ENCODE measurements at places on chromosomes 12 and 14.

- peaks cover 9% of the 10 kb centered on the region for H3K4me1 ChIP-seq
- H3K36me3 ChIP-seq, result peaks cover 77% of the 10 kb centered on the region
- H3K27ac ChIP-seq, result no peak overlapping the region
- DNase-seq, result no peak
- no peaks in the 10 kb centered on the region for H3K27me3 ChIP-seq
Observed at GRCh38 chr12:109446869-109447268, 30.2 kb downstream of the KCTD10 start.

DNA sequence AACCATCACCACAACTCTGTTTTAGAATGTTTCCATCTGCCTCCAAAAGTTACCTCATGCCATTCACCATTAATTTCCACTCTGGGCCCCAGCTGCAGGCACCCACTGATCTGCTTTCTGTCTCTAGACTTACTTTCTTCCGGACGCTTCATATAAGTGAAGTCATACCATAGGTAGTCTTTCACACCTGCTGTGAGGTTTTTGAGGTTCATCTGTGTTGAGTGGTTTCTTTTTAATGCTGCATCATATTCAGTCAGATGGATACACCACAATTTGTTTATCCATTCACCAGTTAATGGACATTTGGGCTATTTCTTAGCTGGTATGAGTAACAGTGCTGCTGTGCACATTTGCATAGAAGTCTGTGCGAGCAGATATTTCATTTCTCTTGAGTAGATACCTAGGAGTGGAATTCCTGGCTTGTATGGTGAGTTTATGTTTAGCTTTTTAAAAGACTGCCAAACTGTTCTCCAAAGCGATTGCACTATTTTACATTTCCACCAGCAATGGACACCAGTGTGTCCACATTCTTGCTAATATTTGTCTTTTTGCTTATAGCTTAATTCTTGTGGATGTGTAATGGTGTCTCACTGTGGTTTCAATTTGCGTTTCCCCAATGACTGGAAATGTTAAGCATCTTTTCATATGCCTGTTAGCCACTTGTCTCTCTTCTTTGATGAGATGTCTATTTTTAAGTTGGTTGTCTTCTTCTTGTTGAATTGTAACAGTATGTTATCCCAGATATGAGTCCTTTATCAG, 48.3 kb downstream of the ZFYVE21 start:
- H3K4me3 ChIP-seq, result no peak overlapping the region
- peaks cover 5% of the 10 kb centered on the region for H3K4me1 ChIP-seq
- no peak for DNase-seq
- H3K27me3 ChIP-seq, result no peaks in the 10 kb centered on the region

DNA sequence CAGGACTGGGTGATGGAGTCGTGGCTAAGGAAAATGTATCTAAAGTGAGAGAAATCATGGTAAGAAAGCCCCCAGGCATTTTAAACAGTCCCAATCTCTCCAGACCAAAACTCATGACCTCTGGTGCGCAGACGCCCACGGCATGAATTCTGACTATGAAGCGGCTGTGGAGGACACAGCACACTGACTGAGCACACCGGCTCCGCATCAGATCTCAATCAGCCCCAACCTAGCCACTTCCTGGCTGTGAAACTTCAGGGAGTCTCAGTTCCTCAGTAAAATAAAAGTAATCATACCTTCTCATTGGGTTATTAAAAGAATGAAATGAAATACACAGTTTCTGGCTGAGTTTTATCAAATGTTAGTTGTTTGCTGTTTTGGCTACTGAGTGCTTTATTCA, 38.7 kb downstream of the SETD3 start:
- no peak overlapping the region for H3K27ac ChIP-seq
- no peaks in the 10 kb centered on the region for H3K27me3 ChIP-seq
- H3K4me1 ChIP-seq, result no peaks in the 10 kb centered on the region
- H3K36me3 ChIP-seq, result peaks cover 7% of the 10 kb centered on the region
- no peak for DNase-seq
- H3K4me3 ChIP-seq, result no peak overlapping the region

- H3K27ac ChIP-seq, result no peak overlapping the region
- DNase-seq, result no peak
- no peaks in the 10 kb centered on the region for H3K27me3 ChIP-seq
- H3K4me3 ChIP-seq, result no peak overlapping the region
Observed at GRCh38 chr14:63773504-63773903, 45.6 kb upstream of the SGPP1 start.

- H3K36me3 ChIP-seq, result no peaks in the 10 kb centered on the region
- no peaks in the 10 kb centered on the region for H3K4me1 ChIP-seq
- H3K27ac ChIP-seq, result no peak overlapping the region
- no peak overlapping the region for H3K4me3 ChIP-seq
- H3K27me3 ChIP-seq, result peaks cover 3% of the 10 kb centered on the region
Observed at GRCh38 chr12:5548152-5548943, 116.4 kb downstream of the NTF3 start.
